ENCODE measurements at places on chromosomes 2 and 18.

- peak; percentile 46 for DNase-seq
Measured at GRCh38 chr2:3470166-3470651, 49.1 kb downstream of the ADI1 start.

GRCh38 chr2:99404039-99404796 is 67.0 kb downstream of the EIF5B start:
- DNase-seq: no peak

- DNase-seq: no peak
Measured at GRCh38 chr18:67705748-67706147, 189.2 kb upstream of the DSEL start.

GRCh38 chr2:144452989-144453336 is 67.0 kb downstream of the ZEB2 start:
- no peak for DNase-seq

GRCh38 chr2:111896024-111896423 is 2.4 kb upstream of the MERTK start:
- DNase-seq: no peak

- peak; percentile 72 for DNase-seq
Measured at GRCh38 chr2:27809761-27810241, 38.3 kb downstream of the MRPL33 start.

GRCh38 chr2:180660207-180660606 is 320.2 kb upstream of the UBE2E3 start:
- DNase-seq: no peak

DNA sequence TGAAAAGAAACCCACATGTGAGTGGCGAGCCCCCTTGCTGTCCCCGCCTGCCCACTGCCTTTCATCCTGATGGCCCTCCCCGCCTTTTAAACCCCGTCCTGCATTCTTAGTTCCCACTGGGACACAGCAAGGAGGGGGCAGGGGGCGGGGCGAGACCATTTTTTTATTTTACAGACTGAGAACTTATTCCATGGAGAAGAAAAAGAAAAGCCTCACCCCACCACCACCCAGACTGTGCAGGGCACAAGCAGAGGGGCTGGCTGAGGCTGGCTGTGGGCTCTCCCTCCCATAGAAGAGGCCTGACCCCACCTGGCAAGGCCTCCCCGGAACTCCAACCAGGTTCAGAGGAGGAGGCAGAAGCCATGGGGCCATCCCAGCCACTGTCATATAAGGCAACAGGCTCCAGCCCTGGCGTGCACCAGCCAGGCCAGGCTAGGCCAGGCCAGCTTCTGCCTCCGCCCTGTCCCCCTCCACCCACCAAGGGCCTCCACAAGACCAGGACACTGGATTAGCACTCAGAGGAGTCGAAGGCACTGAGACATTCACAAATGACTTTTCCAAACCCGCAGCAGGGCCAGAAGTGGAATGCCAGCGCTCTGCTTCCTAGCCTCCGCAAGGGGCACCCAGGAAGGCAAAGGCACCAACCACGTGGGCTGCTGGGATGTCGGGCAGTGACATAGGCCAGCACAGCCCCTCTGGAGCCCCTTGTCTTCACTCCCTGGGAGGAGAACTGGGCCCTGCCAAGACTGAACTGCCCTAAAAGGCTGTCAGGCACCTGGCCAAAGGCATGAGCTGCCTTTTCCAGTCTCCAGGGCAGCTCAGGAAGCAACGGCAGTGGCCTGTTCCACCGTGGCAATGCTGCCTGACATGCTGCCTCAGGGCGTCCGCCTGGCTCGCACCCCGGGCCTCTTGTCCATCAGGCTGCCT is 37.5 kb upstream of the SEMA4C start:
- no peak for DNase-seq

GRCh38 chr2:150586858-150587257 is 99.4 kb upstream of the RND3 start:
- no peak for DNase-seq

- no peak for DNase-seq
Measured at GRCh38 chr2:237618449-237618848, 8.9 kb upstream of the LRRFIP1 start.

DNA sequence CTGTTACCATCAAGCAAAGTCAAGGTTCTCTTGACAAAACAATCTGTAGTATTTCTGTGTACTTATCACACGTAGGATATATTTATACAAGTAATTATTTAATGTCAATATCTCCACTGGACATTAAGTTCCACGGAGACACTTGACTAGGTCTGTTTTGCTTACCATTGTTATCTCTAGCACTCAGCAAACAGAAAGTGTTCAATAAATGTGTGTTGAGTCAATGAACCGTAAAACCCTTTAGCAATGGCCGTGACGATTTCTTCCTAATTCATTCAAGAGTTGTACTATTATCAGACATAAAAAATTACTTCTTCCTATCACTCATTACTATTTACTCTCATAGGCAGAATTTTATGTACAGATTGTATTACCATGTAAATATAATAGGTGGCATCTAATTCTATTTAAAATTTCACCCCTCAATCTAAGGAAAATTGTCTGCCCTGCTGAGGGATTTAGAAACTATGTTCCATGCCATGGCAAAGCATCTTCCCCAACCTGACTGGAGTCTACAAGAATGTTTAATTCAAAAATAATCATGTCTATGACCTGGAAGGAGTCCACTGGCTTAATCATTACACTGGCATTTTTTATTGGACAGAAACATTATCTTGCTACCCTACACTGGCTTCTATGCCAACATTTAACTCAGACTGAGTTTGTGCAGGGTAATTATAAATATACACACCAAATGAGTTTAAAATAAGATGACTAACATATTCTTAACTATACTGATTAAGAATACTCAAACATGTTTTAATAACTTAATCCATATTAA is 301.9 kb downstream of the ZEB2 start:
- DNase-seq: no peak

Data from urothelium cell line (cell line).